ENCODE measurements at places on chromosomes 5 and 9. TPM values are rescaled to one million over a fixed set of nuclear protein-coding genes. Genes with fewer than 3 reads are reported as not detected.

Gene IGIP
- 5.2 TPM for total RNA-seq

Gene STKLD1
- 1.7 TPM for total RNA-seq

Gene UIMC1
- 15.5 TPM for total RNA-seq

Gene SUSD3
- not detected for total RNA-seq

Gene EPB41L4B
- under 0.01 TPM for total RNA-seq

Gene CDH12
- 6.2 TPM for total RNA-seq

Gene SSBP2
- 23.5 TPM for total RNA-seq

Gene OMD
- total RNA-seq, result not detected

Gene UBLCP1
- 42.3 TPM for total RNA-seq

Gene PCDHGB2
- total RNA-seq, result 4.6 TPM

Gene CFAP77
- total RNA-seq, result 0.29 TPM

Gene TSSK1B
- not detected for total RNA-seq

Gene PPP2R2B
- total RNA-seq, result not detected

Gene CXCL14
- not detected for total RNA-seq

Gene TRMT10B
- 2.0 TPM for total RNA-seq

Gene SLC25A2
- not detected for total RNA-seq

Gene C8G
- total RNA-seq, result not detected

Gene SMIM32
- not detected for total RNA-seq

Gene FAM151B
- 2.7 TPM for total RNA-seq

Gene BTNL9
- total RNA-seq, result not detected

Gene PCDHGC5
- 1.1 TPM for total RNA-seq

Gene EFNA5
- total RNA-seq, result 2.6 TPM

Gene MEGF10
- 13.7 TPM for total RNA-seq

Gene ENTPD8
- total RNA-seq, result not detected

Gene PCDHGA4
- 4.8 TPM for total RNA-seq

Gene ANXA2R
- 3.2 TPM for total RNA-seq

Gene SLC1A3
- total RNA-seq, result 48.9 TPM

Gene QSOX2
- total RNA-seq, result 9.1 TPM

Gene OTP
- total RNA-seq, result under 0.01 TPM

Gene SERF1A
- 11.5 TPM for total RNA-seq

Gene CARTPT
- not detected for total RNA-seq

Gene PCDHB10
- 0.78 TPM for total RNA-seq

Gene KCTD16
- 0.12 TPM for total RNA-seq

Gene RIGI
- 13.5 TPM for total RNA-seq

Gene FBXW5
- 74.1 TPM for total RNA-seq

Gene PHYHD1
- total RNA-seq, result 1.8 TPM

Gene DCAF12
- total RNA-seq, result 21.5 TPM

Gene FOCAD
- 44.2 TPM for total RNA-seq

Gene FAM81B
- not detected for total RNA-seq

Gene DRD1
- not detected for total RNA-seq

Gene SOX30
- total RNA-seq, result not detected

Gene SLC4A9
- not detected for total RNA-seq

Gene NMUR2
- total RNA-seq, result not detected

Gene NIPAL4
- 0.10 TPM for total RNA-seq

Gene PCDHAC1
- total RNA-seq, result not detected

Gene PAEP
- not detected for total RNA-seq

Gene TAF11L10
- total RNA-seq, result not detected

Gene IFNK
- total RNA-seq, result not detected

Gene AJM1
- total RNA-seq, result 0.72 TPM

Gene PCSK1
- total RNA-seq, result 4.6 TPM

Gene PCDHGA7
- total RNA-seq, result 5.5 TPM

Gene SHROOM1
- total RNA-seq, result 4.8 TPM

Gene ZNG1F
- 4.4 TPM for total RNA-seq

Gene SPINK1
- not detected for total RNA-seq

Gene ADRA1B
- not detected for total RNA-seq

Gene GLRA1
- total RNA-seq, result not detected

Gene DNM1
- 17.4 TPM for total RNA-seq

Gene TRPM3
- 0.10 TPM for total RNA-seq

Gene CYSRT1
- total RNA-seq, result 1.1 TPM
